ENCODE measurements at places on chromosomes 5 and 9.
A peak's percentile ranks its signal among the peaks of the same experiment; 100 is the strongest.

DNA sequence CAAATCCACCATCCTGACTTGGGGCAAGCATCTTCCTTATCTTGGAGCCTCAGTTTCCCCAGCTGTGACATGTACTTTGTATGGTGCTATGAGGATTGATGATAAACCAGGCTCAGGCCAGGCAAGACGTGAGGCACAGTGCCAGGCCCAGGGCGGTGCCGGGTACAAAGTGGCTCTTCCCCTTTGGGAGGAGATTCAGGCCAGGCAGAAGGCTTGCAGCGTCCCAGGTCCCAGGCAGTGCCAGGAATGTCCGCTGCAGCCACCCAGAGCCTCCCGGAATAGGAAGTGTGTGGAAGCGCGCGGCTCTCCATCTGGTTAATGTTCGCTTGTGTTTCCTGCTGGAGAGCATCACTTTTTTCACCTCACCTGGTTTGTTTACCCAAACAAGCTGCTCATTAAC is 12.6 kb upstream of the DENND1A start:
- no peak for DNase-seq

GRCh38 chr9:32811246-32811645 is 27.9 kb downstream of the TMEM215 start:
- DNase-seq, result no peak

GRCh38 chr5:2532809-2533208 is 218.7 kb downstream of the IRX2 start:
- DNase-seq, result no peak

GRCh38 chr5:138595180-138595795 is 20.1 kb upstream of the HSPA9 start:
- no peak for DNase-seq

DNA sequence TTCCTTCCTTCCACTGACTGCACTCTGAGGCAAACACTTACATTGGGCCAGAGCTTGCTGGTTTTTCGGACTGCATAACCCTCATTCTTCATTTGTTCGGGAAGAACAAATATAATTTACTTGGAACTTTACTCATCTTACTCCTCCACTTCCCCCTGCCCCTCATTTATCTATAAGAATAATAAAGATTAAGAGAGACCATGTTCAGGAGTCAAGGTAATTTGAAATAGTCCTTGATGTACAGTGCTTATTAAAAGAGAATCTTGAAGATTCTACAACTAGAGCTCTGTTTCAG is 65.6 kb downstream of the BASP1 start:
- no peak for DNase-seq

DNA sequence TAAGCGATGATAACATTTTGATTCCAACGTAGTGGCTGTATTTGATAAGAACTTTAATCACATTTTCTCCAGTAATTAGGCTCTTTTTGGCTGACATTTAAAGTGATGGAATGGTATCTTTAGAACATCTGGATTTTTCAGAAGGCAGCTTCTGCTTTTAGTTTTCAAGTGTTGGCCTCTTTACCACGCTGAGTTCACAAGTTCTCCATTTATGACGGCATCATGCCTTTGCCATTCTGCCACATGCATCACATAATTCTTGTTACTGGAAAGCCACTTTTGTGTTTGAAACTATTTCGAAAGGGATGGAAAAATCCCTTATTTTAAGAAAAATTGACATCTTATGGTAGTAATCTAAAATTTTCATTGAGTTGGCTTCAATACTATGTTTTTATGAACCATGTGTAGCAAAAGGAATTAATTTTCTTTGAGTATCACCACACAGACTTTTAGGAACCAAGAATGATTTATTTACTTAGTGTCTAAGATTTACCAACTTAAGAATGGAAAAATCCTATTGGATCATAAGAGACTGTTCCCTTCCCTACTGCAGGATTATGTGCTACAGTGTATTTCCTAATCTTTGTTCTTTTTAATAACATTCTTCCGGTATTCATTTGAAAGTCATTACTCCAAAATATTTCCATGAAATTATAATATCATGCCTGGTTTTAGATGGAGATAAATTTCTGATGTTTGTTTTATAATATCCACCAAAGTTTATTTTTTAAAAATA is 344.2 kb downstream of the ADGRV1 start:
- DNase-seq, result no peak

GRCh38 chr5:17113174-17113958 is 104.1 kb upstream of the BASP1 start:
- no peak for DNase-seq

DNA sequence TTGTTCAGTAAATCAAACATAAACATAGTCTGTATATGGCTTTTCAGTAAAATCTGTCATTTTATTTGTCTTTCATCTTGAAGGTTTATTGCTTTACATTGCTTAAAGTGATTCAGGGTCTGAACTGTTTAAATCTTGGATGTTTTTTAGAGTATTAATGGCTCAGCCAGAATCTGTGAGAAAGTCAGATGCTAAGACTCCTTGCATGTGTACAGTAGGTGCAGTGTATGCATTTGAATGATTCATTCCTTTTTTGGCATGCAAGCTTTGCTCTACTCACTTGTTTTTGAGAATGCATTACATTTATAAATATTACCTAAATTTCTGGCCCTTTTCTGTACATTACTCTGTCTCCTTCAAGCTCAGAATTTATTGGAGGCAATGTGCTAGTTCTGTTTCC is 271.0 kb upstream of the RIOK2 start:
- DNase-seq, result no peak

DNA sequence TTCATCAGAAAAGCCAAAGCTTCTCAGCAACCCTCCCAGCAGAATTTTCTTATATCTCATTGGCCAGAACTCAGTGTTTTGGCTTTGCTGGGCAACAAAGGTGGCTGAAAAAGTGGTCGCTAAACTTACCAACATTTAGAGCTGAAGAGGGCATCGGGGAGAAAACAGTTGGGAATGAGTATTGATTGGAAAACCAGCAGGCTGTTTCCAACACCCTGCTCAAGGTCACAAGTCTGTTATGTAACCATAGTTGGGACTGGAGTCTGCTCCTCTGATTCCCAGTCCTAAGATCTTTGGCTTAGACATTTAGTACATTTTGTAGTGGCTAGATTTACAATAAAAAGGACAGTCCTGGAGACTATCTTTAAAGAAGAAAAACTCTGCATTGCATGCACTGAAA is 17.1 kb downstream of the IL12B start:
- DNase-seq, result no peak

DNA sequence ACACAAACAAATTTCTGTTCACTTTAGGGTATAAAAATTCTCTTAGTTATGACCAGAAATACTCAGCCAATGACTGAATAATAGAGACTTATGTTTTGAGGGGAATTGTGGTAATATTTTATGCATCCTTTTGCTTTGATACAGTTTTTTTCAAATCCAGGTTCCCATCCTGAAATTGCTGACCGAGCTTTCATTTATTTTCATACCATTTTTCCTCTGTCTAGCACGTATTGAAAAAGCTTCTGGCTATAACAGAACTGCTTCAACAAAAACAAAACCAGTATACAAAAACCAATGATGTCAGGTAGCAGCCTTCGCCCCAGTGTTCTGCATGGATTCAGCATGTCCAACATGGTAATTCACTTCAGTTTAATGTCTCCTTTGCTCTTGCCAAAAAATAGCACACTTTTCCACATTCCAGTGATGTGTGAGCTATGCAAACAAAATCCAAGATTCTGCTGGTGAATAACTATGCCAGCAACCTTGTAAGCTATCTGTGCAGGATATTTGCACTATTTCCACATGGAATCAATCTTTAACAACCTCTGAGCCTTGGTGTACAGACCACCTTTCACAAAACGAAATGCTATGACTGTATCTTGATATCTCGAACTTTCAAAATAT is 22.0 kb downstream of the CCNH start:
- no peak for DNase-seq

- no peak for DNase-seq
These were observed 12.5 kb downstream of the SQSTM1 start for GRCh38 chr5:179833056-179833708.

DNA sequence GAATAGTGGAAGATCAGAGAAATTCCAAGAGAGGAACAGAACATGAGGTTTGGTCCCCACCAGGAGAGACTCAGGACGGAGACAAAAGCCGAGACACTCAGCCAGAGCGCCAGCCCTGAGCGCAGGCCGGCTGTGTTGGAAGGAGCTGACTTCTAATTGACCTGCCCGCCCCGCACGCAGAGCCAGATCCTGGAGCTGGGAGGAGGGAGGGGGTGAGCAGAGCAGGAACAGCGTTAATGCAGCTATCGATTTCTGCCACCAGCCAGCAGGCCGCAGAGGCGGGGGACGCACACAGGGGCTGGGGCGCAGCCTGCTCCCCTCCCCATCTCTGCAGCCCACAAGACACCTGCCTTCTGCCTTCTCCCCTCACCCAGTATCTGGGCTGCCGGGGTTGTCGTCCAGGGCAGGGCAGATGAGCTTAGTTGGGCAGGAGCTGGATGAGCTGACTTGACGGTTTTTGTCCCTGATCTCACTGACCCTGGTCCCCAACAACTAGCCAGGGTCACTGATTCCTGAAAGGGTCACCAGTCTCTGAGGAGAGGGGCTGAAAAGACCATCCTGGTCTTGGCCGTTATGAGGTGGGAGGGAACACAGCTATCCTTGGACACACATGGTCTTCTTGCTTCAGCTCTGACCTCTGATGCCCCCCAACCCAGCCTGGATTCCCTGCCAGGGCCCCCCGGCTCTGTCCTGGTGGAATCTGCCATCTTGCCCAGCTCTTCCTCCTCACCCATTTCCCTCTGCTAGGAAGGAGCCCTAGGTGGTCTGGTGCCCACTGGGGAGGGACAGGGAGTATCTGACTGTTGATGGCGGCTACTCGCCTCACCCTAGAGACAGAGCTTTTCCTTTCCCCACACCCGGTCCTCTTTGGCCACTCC is 29.8 kb downstream of the CXXC5 start:
- DNase-seq, result no peak

GRCh38 chr5:128534726-128535125 is 3.3 kb downstream of the FBN2 start:
- no peak for DNase-seq

GRCh38 chr5:154865466-154866184 is 7.2 kb downstream of the CNOT8 start:
- no peak for DNase-seq

DNA sequence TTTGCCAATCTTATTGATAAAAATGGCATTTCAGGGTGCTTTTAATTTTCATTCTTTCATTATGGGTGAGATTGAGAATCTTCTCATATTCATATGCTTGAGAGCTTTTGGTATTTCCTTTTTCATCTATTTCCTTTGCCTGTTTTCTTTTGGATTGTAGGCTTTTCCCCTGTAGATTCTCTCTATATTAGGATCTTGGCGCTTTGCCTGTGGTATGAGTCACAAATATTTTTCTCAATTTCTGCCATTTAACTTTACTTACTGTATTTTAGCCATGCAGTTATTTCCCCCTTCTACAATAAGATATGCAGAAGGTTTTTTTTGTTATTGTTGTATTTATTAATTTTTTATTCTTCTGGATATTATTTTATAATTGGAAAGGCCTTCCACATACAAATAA is 21.5 kb upstream of the KLF9 start:
- no peak for DNase-seq

GRCh38 chr5:3818624-3819023 is 223.0 kb downstream of the IRX1 start:
- no peak for DNase-seq

DNA sequence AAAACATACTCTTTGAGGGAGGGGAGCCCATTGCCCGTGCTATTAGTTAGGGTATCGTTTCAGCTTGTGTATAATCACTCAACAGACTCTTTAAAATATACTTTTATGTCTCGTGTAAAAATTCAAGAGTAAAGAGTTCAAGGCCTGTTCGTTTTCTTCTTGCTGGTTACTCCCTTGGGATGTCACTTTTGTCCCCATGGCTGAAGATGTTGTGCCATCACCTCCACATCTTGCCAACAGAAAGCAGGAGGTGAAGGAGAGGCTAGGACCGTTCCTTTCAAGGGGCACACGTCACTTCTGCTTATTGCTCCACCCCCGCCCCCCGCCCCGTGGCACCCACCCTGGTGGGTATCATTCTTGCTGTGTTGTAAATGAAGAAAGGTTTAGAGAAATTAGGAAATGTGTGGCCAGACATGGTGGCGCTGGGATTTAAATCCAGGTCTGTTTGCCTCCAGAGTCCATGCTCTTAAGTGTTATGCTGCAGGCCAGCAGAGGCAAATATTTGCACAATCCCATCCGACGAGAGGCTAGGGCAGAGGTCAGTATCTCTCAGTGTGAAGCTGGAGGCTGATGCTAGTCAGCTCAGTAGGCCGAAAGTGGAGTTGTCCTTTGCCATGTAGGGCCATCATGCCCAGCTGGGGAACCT is 3.0 kb downstream of the MLANA start:
- DNase-seq, result no peak

- no peak for DNase-seq
These were observed 1144.0 kb upstream of the NUDT12 start for GRCh38 chr5:104706600-104706999.

GRCh38 chr5:6194906-6195612 is 183.3 kb downstream of the MED10 start:
- no peak for DNase-seq

DNA sequence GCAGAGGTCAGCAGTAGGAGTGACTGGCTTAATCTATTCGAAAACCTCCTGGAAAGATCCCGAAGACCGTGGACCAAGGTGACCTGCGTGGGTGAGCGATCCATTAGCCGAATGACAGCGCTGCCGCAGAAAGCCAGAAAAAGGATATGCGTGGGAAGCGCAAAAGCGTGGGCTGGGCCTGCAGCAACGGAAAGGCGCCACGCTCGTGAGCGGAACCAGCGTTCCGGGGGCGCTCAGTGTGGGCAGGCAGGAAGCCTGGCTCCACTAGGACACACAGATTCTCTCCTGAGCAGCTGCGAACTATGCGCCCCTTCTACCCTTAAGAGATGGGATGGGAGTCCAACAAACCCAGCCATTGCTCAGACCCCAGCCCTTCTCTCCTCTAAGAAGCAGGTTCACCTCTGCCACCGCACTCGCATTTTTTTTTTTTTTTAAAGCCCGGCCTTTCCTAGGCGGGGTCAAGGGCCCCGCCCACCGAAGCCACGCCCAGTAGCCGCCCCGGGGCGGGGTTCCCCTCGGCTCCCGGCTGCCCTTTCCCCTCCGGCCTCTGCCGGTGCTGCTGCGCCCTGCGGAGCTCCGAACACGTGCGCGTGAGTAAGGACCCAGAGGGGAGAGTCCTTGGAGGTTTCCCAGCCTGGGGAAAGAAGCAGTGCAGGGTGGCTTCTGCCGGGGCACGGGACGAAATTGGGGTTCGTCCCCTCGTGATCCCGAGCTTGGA is 19.8 kb upstream of the MATR3 start:
- peak; percentile 69 for DNase-seq

DNA sequence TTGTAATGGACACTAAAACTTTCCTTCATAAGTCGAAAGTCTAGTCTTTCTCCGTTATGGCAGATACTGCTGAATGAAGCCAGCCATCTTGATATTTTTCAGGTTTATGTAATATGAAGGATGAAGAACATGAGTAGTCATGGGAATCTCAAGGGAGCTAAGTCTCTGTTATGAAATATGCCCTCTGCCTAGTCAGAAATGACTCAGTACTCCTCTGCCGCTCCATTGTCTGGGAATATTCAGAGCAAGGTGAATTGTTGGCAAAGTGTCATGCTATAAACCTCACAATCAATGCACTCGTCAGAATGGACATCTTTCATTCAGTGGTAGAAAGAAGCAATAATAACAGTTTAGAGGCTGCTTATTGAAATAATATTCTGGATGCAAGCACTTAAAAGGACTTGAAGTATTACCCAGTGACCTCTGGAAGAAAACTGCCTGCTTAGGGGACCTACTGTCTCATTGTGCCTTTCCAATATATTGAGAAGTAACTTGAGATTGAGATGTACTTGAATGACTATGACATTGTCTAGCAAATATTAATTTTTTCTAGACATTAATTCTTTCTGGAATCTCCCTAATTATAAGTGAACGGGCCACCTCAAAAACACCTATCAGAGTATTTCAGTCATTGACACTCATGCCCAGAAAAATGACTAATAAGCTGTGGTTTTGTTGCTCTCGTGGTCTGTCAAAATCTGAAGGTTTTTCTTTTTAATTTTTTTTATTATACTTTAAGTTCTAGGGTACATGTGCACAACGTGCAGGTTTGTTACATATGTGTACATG is 1011.5 kb upstream of the ACO1 start:
- no peak for DNase-seq
